ENCODE measurements at places on chromosomes 2 and 18. TPM values are rescaled to one million over a fixed set of nuclear protein-coding genes. Genes with fewer than 3 reads are reported as not detected.

REG1A gene
- total RNA-seq: not detected

GRCh38 chr18:55405475-55405874 is 182.5 kb downstream of the TCF4 start:
- no peak for DNase-seq

- no peak for DNase-seq
These were observed at the start of gene SOX11 for GRCh38 chr2:5691985-5692529. TSS of gene SOX11 (plus strand) at chr2:5692384. CDS start at chr2:5692722, 338 bp downstream.

SLC30A3 gene
- 2.6 TPM for total RNA-seq

- peak; percentile 20 for DNase-seq
These were observed 58.0 kb downstream of the NYAP2 start for GRCh38 chr2:225457482-225457881.

- DNase-seq: no peak
These were observed 43.7 kb upstream of the APCDD1 start for GRCh38 chr18:10410472-10411308.

DNA sequence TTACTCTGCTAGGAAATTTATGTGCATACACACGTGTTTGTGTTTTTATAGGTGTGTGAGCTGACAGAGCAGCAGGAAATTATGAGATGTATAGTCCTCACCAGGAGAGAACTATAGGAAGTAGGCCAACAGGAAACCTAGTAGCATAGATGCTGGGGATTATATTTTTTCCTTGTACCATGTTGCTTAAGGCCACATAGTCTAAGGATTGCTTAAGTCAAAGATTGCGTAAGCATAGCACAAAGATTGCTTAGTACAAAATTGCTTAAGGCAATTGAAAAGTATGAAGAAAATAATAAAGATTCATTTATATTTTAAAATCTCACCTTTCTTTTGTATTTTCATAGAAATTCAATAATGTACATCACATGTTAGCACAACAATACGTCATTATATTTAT is 18.7 kb upstream of the CCDC102B start:
- no peak for DNase-seq

DNA sequence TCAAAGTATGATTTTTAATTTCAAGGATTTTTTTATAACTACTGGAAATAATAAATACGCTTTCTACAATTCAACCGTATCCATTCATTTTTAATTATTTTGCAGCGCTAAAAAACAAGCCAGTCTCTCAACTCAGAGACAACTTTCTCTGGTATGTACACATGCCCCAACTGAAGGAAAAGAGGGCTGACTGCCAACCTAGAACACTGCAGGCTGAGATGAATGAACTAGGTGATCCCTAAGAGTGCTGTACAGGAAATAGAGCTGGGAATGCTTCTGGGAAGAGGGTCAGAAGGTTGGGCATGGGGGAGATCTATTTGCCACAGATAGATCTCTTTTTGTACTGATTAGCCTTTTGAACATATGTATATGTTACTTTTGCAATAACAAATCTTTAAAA is 460.1 kb downstream of the NR4A2 start:
- DNase-seq: no peak

TUBA3D gene
- total RNA-seq: not detected

GRCh38 chr2:16096962-16097361 is 156.6 kb downstream of the MYCN start:
- no peak for DNase-seq

GRCh38 chr2:53403792-53404413 is 363.7 kb upstream of the CHAC2 start:
- no peak for DNase-seq

DNA sequence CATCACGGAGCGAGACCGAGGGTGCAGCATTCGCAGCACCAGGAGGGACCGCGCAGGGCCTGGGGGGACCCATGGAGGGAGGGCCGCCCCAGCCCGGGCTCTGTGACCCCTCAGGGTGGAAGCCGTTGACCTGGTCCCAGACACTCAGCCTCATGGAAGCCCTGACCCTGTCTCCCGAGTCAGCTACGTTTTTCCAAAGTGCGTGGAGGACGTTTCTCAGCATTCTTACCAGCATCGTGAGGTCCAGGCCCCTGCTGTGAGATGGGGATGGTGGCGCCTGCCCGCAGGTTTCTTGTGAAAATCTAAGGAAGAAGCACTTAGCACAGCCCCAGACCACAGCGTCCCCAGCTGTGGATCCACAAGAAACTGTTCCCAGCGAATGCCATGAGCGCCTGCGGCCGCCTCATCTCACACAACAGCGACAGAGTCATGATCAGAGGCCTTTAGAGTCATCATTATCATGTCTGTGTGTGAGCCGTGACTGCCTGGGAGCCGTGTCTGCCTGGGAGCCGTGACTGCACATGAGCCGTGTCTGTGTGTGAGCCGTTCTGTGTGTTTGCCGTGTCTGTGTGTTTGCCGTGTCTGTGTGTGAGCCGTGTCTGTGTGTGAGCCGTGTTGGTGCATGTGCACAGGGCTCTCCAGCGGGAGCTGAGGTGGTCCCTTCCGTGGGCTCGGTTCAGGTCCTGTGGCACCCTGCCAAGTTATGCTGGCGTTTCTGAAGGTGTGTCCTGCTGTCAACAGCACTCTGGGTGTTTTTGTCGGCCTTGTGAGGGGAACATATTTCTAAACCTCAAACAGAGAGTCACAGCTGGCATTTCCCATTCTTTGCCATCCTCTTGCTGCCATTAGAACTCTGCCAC is 49.2 kb upstream of the KCNG2 start:
- no peak for DNase-seq

DNA sequence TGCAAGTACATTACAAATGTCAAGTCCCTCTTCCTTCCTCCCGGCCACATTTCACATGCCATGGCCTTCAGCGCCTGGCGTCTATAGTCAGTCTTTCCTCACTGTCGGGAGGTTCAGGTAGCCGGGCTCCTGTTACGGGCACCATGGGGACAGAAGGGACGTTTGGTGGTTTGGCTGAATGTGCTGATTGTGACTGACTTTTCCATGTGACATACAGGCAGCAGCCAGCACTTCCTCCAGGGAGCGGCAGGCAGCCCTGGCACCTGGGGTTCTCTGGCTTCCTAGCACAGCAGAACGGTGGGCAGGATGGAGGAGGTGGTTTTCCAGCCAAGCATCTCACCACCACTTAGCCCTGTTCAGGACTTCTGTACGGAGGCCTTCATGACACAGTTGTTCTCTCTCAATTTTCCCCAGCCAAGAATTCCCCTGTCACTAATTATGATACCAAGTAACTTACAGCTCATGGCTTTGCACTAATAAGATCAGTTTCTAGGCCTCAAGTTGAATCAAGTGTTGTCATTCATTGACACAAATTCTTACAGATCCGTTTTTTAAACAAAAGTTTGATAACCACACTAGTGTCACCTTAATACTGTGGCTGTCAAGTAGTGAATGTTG is 83.9 kb upstream of the REV1 start:
- peak; percentile 95 for DNase-seq

Data from G401 (cell line).